ENCODE measurements at places on chromosomes 16 and 17. TPM values are rescaled to one million over a fixed set of nuclear protein-coding genes. Genes with fewer than 3 reads are reported as not detected.
A peak's percentile ranks its signal among the peaks of the same experiment; 100 is the strongest.

DNA sequence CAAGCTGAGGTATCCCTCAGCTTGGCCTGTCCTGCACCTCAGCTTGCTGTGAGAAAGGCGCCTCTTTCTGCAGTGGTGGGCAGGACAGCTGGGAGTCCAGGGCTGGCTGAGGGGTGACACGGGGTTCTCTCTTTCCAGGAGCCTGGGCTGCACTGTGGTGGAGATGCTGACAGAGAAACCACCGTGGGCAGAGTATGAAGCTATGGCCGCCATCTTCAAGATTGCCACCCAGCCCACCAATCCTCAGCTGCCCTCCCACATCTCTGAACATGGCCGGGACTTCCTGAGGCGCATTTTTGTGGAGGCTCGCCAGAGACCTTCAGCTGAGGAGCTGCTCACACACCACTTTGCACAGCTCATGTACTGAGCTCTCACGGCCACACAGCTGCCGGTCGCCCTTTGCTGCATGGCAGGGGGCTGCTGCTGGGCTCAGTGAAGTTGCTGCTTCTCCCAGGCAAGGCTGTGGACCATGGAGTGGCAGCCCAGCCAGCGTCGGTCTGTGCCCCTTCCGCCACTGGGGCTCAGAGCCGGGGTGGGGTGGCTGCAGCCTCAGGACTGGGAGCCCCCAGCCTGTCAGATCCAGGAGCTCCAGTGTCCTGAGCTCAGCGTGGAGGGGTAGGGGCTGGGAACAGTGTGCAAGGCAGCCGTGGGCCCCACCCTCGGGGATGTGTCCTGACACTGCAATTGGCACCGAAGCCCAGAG is 6.4 kb downstream of the LIMD2 start:
- no peaks in the 10 kb centered on the region for H3K4me1 ChIP-seq
- H3K4me3 ChIP-seq: no peak overlapping the region
- no peak for DNase-seq
- no peaks in the 10 kb centered on the region for H3K36me3 ChIP-seq

DNA sequence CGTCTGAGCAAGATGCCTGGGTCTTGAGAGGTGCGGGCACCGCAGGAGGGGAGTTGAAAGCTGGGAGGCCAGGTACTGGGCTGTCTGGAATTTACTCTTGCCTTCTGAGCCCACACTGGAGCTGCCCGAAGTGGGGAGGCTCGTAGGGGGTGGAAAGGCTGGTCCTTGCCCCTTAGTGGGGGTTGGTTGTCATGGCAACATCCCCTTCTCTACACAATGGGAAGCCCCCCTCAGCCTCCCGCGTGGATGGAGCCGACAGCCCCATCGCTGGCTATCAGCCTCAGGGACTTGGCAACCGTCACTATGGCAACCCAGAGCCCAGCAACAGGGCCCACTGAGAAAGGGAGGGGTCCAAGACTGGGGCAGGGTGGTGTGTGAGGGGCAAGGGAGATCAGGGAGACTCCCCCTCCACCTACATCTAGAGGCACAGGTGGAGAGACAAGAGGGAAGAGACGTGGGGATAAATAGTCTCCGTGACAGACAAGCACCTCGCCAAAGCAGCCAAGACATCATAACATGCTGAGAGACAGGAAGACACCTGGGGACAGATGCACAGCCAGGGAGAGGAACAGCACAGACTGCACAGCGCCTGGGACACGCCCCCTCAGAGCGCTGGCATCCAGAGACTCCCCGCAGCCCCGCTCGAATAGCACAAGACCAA is 5.3 kb upstream of the DNAH2 start:
- DNase-seq: peak; percentile 26
- no peak overlapping the region for H3K4me3 ChIP-seq
- H3K27me3 ChIP-seq: 0 out of 2 replicates have a peak, but pooled peaks cover 10% of the 10 kb centered on the region
- H3K4me1 ChIP-seq: peaks cover 4% of the 10 kb centered on the region
- H3K27ac ChIP-seq: no peak overlapping the region
- H3K36me3 ChIP-seq: no peaks in the 10 kb centered on the region

- DNase-seq: no peak
- peaks cover 39% of the 10 kb centered on the region for H3K4me1 ChIP-seq
- no peaks in the 10 kb centered on the region for H3K27me3 ChIP-seq
- H3K4me3 ChIP-seq: no peak overlapping the region
These were observed 48.6 kb downstream of the CMIP start for GRCh38 chr16:81492965-81493754.

- no peaks in the 10 kb centered on the region for H3K27me3 ChIP-seq
- 0 out of 2 replicates have a peak, but pooled peaks cover 6% of the 10 kb centered on the region for H3K4me1 ChIP-seq
- H3K4me3 ChIP-seq: peak overlapping the region; percentile 88
- H3K27ac ChIP-seq: no peak overlapping the region
- no peaks in the 10 kb centered on the region for H3K36me3 ChIP-seq
These were observed 856 bp upstream of the SCPEP1 start for GRCh38 chr17:56976941-56977608.

- H3K36me3 ChIP-seq: 0 out of 2 replicates have a peak, but pooled peaks cover 10% of the 10 kb centered on the region
- no peaks in the 10 kb centered on the region for H3K27me3 ChIP-seq
- DNase-seq: no peak
- no peak overlapping the region for H3K27ac ChIP-seq
These were observed 5.0 kb downstream of the ZNF689 start for GRCh38 chr16:30605158-30605557.

The KPNA2 gene
- 98.2 TPM for total RNA-seq

The NLGN2 gene
- total RNA-seq: 9.5 TPM

The GRIN2C gene
- total RNA-seq: not detected

The CLEC3A gene
- not detected for total RNA-seq

All from GM23248 (cell line).